Esophagus squamous epithelium (tissue), 5 donors: ENCODE measurements at places on chromosomes 3 and 15.

GRCh38 chr3:149536429-149536828 is 61.9 kb downstream of the TM4SF4 start:
- DNase-seq = no peak

GRCh38 chr3:10074666-10075065 is 33.4 kb downstream of the FANCD2OS start:
- no peak for DNase-seq

GRCh38 chr3:112629425-112629824 is 11.5 kb downstream of the CCDC80 start:
- DNase-seq = no peak

GRCh38 chr15:84638103-84638502 is 16.0 kb downstream of the WDR73 start:
- no peak for DNase-seq

DNA sequence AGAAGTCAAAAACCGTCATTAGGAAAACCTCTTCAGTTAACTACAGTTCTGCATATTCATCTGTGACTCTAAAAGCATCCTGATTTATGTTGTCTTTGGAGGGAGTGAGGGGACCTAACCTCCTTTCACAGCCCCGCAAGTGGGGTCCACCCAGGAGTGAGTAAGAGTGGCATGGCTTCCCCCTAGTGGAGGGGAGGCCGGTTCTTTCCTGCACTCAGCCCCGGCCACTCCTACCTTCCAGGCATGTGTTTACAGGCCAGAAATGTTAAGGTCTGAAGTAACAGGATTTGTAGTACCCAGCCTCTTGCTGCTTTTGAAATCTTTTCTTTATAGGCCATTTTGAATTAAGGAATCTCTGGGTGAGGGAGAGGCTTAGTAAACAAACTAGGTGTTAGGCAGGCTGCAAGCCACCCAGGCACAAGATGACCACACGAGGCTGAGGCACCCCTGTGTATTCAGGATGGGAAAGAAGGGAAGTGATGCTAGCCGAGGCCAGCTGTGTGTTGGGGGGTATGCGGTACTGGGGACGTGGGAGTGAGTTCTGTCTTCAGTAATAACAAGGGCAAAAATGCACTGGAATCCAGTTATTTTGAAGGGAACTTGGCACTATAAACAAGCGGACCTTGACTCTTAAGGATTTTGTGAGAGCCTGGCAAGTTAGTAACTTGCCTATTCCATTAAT is 50.5 kb downstream of the CTDSPL start:
- DNase-seq = no peak

DNA sequence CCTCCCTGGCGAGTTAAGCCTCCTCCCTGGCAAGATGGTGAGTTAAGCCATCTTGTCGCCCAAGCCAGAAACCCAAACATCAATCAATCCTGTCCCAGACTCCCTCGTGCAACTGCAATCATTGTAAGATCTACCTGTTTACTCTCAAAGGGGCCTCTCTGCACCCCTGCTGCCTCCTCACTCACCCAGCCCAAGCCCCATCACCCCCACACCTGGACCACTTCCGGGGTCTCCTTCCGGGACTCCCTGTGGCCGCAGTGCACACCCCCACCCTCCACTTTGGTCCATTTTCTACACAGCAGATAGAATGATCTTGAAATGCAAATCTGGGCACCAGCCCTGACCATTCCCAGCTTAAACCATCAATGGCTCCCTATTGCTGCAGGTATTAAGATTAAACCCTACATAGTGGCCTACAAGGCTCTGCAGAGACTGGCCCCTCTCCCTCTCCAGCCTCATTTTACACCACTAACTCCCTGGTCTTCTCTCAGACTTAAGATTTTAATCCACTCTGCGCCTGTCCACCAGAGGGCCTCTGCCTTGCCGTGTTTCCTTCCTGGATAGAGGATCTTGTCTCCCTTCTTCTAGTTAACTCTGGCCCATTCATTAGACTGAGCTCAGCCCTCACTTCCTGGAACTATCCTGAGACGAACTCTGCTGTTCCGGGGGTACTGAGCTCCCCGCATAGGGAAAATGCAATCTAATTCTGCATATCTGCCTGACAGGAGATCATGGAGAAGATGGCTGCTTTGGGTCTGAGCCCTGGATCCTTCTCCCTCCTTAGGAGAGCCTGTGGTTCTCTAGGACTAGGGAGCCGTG is 41.9 kb upstream of the SLC6A1 start:
- DNase-seq = no peak

- DNase-seq = no peak
These were observed 31.1 kb downstream of the PHLDB2 start for GRCh38 chr3:111890051-111890580.
